ENCODE measurements at places on chromosomes 11 and 22.

- peak; percentile 35 for DNase-seq
Observed at GRCh38 chr11:11842421-11843008, 743 bp downstream of the USP47 start.

- DNase-seq = no peak
Observed at GRCh38 chr11:6307876-6308275, 12.4 kb downstream of the CAVIN3 start.

- no peak for DNase-seq
Observed at GRCh38 chr11:69422645-69423044, 58.8 kb upstream of the LINC01488 start.

- DNase-seq = no peak
Observed at GRCh38 chr11:47991266-47991830, 11.0 kb downstream of the PTPRJ start.

GRCh38 chr11:94639901-94640721, 72.9 kb downstream of the PIWIL4 start:
- no peak for DNase-seq

- DNase-seq = no peak
Observed at GRCh38 chr11:94241896-94242295, 62.5 kb upstream of the IZUMO1R start.

GRCh38 chr11:12016246-12016645, 7.8 kb upstream of the DKK3 start:
- DNase-seq = no peak

- DNase-seq = no peak
Observed at GRCh38 chr11:116610190-116610589, 162.6 kb downstream of the BUD13 start.

DNA sequence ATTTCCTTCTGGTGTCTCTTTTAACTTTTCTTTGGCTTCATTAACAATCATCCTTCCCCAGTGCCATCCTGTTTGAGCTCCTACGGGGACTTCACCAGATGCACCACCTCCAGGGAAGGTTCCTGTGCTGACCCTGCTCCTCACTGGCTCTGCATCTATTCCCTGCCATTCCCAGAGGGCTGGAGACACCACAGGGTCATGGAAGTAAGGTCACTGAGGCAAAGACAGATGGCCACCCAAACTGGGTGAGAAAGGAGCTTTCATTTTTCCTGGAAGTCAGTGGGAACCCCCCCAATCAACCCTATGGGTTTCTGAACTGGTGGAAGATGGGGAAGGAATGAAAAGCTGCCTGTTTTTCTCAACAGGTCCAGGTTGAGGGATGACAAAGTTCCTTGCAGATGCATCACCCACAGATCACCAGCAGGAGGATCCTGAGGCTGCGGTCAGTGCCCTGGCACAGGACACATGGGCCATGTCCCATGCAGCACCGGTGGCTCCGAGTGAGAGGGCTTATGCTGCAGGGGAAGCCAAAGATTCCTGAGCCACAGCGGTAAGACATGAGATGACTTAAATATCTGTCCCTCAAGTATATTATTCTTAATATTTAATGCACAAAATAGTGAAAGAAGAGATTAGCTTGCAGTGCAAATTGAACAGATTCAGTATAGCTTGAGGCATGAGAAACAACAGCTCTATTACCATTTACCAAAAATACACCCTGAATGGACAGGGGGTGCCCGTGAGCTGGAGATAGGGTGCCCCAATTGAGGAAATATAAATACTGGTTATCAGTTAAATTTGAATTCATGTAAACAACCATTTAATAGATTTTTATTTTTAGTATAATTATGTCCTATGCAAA, 73.0 kb upstream of the VPREB1 start:
- DNase-seq = peak; percentile 12

DNA sequence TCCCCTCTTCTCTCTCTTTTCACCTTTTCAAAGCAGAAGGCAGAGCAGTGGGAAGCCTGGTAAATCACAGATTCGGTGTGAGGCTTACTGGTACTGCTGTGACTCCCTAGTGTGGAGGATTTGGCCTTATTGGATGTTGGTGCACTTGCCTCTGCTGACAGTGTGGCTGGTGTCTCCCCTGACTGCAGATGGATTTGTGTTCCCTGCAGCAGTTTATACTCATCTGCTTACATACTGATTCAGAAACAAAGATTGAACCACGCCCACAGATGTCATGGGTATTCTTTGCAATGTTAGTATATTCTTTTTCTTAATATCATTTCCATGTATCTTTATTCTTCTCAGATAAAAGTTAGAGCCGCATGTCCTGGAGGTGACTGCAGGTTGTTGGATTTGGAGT, 26.8 kb upstream of the GRIK4 start:
- DNase-seq = no peak

DNA sequence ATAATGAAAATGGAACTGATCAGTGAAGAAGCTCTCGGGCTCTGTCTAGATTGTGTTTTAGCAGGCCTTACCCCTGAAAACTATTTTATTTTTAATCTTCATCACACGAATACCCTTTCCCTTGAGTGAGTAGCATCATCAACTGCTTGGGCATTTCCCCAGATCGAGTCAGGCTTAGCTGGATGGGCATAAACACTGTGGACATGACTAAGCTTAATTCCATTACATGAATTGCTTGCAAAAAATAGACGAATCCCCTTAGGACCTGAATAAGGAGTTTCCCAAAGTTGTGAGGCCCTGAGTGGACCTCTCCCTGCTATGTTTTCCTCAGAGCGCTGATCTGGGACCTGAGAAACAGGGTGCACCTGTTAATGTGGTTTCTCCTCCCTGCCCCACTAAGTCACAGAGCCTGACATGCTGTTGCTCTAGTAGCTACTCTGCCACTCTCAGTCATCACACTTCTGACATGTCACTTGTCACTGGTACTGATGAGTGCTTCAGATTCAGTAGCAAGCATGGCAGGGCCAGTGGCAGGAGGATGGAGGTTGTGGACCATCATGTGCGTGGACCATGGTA, 53.5 kb downstream of the ENDOD1 start:
- DNase-seq = no peak

GRCh38 chr22:29081517-29082236, 8.8 kb downstream of the KREMEN1 start:
- DNase-seq = no peak

- DNase-seq = no peak
Observed at GRCh38 chr11:19355601-19356000, 114.9 kb upstream of the E2F8 start.

DNA sequence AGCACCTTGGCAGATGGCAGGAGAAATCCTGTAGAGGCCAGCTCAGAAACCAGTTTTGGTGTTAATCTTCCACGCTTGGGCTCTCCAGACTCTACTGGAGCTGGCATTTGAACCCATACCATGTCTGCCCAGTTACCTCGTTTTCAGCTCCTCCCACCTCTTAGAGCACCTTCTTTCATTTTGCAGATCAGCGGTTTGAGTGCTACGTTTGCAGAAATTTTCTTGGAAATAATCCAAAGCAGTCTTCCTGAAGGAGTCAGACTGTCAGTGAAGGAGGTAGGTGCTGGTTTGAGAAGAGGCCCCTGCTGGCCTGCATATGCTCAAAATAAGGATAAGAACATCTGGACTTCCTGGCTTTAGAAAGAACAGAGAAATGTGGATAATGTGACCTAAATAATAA, 13.7 kb downstream of the COA4 start:
- DNase-seq = no peak

DNA sequence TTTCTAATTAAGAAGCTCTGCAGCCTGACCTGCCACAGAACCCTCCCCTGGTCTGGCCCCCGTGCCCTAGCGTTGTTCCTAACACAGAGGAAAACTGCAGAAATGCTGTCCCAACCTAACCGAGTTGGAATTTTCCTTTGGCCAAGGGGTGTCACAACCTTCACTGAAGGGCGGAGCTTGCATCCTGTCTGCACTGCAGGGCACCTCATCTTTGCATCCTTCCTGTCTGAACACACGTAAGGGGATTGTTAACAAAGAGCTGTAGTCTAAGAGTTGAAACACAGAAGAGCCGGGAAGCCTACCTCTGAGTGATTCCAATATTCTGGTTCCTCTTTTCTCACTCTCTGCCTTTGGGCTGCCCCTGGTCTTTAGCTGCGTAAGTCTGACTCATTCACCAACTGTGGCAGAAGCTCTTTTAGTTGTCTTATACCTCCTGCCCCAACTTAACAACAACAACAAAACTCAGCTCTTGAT, 1.6 kb downstream of the DIXDC1 start:
- DNase-seq = no peak

GRCh38 chr11:132444911-132445310, 1074.5 kb downstream of the NTM start:
- DNase-seq = no peak

DNA sequence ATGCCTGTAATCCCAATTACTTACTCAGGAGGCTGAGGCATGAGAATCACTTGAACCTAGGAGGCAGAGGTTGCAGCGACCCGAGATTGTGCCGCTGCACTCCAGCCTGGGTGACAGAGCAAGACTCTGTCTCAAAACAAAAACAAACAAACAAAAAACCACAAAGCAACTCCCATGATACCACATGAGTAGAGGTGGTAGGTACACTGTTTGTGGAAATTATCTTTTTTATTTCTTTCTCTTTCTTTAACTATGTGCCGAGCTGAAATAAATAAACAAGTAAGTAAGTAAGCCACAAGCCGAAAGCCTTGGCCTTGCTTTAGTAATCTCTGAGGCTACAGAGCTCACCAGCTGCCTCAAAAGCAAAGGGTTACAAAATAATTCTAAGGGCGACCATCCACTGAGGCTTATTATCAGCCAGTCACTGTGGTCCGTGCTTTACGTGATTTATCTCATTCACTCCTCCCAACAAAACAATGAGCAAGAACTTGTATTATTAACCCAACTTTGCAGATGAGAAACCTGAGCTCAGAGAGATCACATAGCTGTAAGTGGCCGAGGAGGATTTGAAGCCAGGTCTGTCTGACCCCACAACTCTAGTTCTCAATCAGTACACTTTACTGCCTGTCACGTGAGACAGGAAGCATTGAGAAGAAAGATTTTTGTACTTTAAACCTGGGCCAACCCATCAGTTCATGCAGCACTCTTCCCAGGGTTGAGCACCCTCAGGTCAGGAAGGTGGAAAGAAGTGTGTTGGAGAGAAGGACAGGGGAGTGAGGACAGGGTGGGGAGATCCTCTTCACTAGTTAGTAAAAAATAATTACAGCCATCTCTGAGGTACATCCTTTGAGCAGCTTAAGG, 69.8 kb upstream of the MTMR2 start:
- DNase-seq = no peak

- no peak for DNase-seq
Observed at GRCh38 chr11:102280245-102280833, 36.9 kb upstream of the BIRC3 start.

- no peak for DNase-seq
Observed at GRCh38 chr11:119608201-119608600, 120.8 kb downstream of the NECTIN1 start.

DNA sequence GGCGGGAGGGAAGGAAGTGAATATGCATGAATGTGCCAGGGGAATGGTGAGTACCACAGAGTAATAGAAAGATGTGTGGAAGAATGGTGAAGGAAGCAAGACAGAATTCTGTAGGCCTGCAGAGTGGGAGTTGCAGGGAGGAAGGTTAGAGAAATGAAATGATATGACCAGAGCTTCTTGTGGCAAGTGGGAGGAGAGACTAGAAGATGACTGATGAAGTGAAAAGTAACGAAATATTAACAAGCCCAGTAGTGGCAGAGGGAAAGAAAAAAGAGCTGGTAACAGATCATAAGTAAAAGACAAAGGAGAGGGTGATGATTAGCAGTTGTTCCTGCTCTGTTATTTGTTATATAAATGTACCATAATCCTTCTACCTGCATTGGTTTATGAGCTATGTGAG, 1.0 kb upstream of the ALKBH8 start:
- no peak for DNase-seq

- no peak for DNase-seq
Observed at GRCh38 chr11:60377401-60378136, 763 bp upstream of the MS4A7 start.

- no peak for DNase-seq
Observed at GRCh38 chr11:82765466-82766034, 31.9 kb upstream of the FAM181B start.

DNA sequence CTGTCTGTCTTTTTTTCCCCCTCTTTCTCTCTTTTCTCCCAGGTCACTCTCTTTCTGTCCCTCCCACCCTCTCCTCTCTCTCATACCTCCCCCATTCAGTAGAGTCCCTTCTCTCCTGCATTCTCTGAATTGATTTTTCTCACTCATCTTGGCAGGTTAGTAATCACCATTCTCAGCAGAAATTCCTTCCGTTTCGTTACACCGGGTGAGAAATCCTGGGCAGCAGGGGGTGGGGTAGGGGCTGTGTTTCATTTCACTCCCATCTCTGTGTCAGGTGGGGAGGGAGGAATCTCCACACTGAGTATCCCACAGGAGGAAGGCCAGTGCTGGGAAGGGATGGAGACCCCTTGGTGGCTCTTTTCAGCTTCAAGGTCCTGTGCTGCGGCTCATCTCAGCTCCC, 253.5 kb downstream of the MIAT start:
- no peak for DNase-seq

GRCh38 chr11:122120096-122120495, 4.1 kb upstream of the BLID start:
- DNase-seq = no peak

DNA sequence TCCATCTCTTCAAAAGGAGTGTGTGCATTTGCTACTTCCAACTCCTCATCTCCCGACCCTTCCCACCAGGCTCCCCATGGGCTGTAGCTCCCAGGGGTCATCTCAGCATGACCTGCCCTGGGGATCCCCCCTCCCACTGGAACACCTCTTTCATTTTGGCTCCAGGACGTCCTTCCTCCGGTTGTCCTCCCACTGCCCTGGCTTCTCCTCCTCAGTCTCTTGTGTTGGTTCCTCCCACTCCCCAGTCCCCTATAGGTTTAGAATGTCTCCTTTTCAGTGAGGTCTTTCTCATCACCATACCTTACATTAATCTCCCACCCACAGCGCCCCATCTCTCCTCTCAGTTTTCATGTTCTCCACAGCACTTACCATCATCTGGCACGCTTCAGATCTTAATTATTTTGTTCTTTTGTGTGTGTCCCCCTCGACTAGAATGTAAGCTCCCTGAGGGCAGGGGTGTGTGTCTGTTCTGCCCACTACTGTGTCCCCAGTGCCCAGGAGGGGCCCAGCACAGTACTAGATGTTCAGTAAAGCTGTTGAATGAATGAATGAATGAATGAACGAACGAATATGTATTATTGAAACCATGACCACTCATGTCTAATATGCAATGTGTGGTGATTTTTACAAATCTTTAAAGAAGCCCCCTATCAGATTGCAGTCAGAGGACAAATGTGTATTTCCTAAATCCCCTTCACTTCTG, 2.0 kb upstream of the TMA7B start:
- no peak for DNase-seq

DNA sequence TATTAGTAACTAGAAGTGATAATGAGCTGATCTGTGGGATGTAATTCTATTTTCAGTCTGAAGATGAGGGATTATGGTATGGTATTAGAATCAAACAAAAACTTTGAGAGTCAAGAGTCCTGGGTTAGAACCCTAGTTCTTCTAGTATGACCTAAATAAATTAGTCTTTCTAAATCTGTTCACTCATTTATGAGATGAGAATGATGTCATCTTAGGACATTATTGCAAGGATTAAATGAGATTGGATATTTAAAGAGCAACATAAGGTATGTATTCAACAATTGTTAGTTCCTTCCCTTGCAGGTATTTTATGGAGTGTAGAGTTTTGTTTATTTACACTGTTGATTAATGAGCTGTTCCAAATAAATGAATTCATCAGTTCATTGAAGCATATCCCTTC, 21.8 kb downstream of the EMSY start:
- DNase-seq = no peak

Measured in neural crest cell (in vitro differentiated cells).